NCI-H1930 (cell line): ENCODE measurements at places on chromosomes 7 and 10.

DNA sequence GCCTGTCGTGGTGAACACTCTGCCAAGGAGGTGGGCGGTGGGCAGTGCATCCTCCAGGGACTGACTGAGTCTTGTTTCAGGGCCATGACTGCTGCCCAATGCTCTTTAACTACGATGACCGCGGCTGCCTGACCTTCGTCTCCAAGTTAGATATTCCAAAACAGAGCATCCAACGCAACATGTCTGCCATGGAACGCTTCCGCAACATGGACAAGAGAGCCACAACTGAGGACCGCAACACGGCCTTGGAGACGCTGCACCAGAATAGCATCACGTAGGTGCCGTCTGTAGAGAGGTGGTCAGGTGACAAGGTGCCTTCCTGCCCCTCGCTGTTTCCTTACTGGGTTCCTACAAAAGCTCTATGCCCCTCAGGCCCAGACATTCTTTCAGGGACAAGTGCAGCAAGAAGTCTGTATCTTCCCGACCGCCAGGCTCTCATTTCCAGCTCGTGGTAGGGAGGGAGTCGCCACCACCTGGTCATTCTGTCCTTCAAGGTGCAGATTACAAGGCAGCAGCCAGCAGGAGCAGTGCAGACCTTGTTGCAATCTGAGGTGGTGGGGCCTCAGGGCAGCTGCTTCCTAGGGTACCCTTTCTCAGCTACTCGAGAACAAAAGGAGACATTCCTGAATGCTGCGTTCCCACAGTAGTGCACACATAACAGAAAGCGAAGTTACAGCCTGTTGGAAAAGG lies 14.9 kb upstream of the ARPC1B start:
- no peak for DNase-seq

- DNase-seq = no peak
These were observed 276.9 kb downstream of the CSTF2T start for GRCh38 chr10:51422311-51423120.

GRCh38 chr7:30968747-30969603 lies 5.2 kb downstream of the GHRHR start:
- no peak for DNase-seq

DNA sequence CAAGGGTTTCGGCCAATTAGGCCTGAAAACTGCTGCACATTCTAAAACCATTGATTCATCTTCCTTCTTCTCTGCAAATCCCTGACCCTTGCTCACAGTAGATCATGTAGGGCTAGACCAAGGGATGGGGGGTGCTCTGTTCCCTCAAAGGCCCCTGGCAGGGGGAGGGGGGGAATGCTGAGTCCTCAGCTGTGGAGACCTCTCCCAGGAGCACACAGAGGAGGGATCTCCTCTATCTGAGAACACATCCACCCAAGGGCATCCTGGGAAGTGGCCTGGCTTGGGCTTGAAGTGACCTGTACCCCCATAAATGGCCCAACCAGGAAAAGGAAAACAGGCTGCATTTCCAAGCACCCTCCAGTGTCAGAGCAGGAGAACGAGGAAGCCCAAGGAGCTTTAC lies 1.0 kb upstream of the CDHR1 start:
- no peak for DNase-seq

DNA sequence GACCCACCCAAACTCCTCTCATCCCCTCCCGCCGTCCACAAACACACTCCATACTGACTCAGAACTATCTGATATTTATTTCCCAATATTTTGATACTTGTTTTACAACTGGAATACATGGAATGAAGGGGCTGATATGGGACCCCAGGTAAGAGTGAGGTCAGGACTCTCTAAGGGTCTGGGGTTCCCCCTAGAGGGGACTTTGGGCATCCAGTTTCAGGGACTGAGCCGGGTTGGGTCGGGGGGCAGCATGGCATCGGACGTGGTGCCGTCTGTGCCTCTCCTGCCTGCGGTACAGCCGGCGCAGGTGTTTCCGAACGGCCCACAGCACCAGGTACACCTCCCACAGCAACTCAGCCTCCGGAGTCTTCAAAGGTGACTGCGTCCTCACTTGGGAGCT lies 7.5 kb downstream of the SPACDR start:
- DNase-seq = no peak

GRCh38 chr10:16386855-16387254 lies 50.0 kb upstream of the PTER start:
- DNase-seq = no peak

GRCh38 chr10:24223953-24224352 lies 15.0 kb downstream of the KIAA1217 start:
- no peak for DNase-seq

- no peak for DNase-seq
These were observed 285.3 kb downstream of the NRG3 start for GRCh38 chr10:82160307-82160706.

DNA sequence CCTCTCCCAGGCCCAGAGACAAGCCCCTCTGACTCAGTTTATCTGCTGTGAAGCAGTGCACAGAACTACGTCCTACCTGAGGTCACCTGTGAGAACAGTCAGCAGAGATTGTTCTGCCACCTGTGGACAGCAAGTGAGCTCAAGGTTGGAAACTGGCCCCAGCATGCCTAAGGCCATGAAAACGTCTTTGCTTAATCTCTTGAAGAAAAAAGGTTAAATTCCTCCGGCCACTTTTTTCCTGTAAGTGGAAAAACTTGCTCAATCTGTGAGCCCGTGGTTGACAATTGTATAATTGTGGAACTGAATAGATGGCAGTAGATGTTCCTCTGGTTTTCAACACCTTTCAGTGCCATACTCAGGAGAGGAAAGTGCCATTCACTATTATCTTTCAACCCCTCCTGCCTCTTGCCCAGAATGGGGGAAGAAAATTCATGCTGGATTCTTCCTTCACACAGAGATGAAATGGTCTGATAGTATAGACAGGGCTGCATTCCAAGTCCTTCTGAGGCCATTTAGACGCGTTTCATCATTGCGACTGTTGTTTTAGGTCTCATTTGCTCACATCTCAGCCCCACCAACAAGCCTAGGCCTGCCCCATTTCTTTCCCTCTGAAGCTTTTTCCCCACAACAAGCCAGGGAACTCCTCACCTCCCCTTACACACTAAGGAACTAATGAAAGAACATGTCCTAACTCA lies 292.9 kb downstream of the FZD1 start:
- DNase-seq = no peak

GRCh38 chr10:98456043-98456570 lies 9.4 kb upstream of the HPS1 start:
- no peak for DNase-seq

- DNase-seq = no peak
These were observed at the start of gene C7orf33 for GRCh38 chr7:148590471-148590870. Gene C7orf33 (plus strand): TSS chr7:148590766. CDS start chr7:148590926, 160 bp downstream.

GRCh38 chr7:115299397-115300037 lies 377.6 kb downstream of the MDFIC start:
- DNase-seq = no peak

GRCh38 chr10:98817396-98817795 lies 370.7 kb upstream of the HPS1 start:
- DNase-seq = no peak

- DNase-seq = no peak
These were observed 80.4 kb downstream of the FAM171A1 start for GRCh38 chr10:15290671-15291070.

- no peak for DNase-seq
These were observed 369.2 kb upstream of the GALNT17 start for GRCh38 chr7:70762696-70763095.

DNA sequence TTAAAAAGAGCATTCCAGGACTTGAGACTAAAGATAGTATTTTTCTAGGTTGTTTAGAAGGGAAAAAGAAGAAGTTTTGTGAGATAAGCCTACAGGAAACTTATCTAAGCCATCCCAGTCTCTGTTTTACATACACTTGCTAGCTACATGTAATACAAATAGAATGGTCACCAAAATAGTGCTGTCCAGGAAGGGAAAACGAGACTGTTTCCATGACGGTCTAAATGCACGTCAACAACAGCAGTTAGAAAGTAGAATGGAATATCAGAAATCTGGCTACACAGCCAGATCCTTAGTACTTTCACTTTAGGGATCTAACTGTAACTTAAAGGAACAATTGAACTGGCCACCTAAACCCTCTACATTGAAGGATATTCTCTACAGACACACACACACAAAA lies 117.6 kb downstream of the TSPAN12 start:
- no peak for DNase-seq

DNA sequence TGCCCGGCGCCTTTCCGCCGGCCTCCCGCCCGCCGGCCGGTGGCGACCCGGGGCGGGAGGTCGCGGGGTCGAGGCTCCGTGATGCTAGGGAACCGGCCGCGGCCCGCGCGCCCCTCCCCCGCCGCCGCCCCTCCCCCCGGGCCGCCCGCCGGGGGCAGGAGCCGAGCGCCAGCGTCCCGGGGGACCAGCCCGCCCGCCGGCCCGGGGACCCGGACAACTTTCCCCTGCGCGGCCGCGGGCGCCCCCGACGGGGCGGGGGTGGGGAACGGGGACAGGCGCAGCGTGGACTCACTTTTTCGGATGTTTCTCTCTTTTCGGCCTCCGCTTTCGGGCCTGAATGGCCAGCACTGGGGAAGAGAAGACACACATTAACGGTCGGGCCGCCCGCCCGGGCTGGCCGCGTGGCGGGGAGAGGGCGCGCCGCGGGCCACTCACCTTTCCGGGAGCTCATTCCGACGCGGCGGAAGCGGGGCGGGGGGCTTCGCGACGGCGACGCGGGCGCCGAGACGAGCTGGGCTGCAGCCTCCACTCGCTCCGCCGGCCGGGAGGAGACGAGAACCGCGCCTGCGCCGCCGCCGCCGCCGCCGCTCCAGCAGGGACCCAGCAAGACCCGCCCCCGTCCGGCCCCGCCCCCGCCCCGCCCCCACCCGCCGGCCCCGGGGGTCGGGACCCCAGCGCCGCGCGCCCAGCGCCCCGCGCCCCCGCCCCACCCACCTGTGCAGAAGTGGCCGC lies at the start of gene SRPK2:
Gene SRPK2, minus strand, starts transcription at position 566 of the 732 bp plus-strand sequence.
- peak; percentile 57 for DNase-seq

GRCh38 chr7:32059289-32060011 lies 10.8 kb downstream of the PDE1C start:
- DNase-seq = no peak

GRCh38 chr10:48880016-48880705 lies 59.5 kb downstream of the LRRC18 start:
- no peak for DNase-seq

- DNase-seq = no peak
These were observed 179.2 kb upstream of the ZMIZ1 start for GRCh38 chr10:78889536-78890063.

DNA sequence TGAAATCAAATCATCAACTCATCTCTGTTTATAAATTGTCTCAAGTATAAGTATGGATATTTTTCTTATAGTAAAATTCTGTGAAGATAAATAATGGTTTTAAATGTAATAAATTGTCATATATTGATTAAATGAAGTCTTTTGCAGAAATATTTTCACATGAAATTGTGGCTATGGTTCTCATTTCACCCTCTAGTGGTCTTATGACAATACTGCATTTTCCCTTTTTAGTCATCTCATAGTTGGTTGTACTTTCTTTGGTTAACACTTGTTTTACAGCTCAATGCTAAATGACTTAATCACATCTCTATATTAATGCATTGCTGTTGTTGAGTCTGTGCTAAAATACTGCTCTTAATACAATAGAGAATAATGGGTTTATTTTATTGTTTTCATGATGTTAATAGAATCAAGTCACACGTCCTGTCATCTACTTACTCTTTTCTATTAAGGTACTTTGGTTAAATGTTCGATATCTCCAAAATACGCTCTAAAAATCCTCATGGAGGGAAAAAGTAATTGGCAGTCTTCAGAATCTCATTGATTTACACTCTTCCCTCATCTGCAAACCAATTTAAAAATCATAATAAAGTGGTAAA lies 38.0 kb upstream of the CACNA2D1 start:
- no peak for DNase-seq

DNA sequence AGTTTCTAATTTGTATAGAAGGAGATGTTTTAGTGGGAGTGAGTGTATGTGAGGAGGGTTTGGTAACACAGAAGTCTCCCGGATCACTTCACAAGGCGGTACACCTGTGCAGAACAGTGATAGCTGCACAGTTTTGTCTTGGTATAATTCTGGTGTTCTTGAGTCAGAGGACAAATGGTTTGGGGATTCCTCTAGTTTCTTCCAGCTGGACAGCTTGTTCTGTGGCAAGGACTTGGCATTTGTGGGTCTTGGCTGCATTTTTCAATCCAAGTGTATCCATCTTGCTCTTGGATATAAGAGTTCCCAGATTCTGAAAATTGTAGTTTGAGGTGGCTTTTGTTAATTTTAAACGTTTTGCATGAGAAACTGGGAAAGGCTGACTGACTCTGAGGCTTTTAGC lies 135.7 kb downstream of the AHR start:
- no peak for DNase-seq

DNA sequence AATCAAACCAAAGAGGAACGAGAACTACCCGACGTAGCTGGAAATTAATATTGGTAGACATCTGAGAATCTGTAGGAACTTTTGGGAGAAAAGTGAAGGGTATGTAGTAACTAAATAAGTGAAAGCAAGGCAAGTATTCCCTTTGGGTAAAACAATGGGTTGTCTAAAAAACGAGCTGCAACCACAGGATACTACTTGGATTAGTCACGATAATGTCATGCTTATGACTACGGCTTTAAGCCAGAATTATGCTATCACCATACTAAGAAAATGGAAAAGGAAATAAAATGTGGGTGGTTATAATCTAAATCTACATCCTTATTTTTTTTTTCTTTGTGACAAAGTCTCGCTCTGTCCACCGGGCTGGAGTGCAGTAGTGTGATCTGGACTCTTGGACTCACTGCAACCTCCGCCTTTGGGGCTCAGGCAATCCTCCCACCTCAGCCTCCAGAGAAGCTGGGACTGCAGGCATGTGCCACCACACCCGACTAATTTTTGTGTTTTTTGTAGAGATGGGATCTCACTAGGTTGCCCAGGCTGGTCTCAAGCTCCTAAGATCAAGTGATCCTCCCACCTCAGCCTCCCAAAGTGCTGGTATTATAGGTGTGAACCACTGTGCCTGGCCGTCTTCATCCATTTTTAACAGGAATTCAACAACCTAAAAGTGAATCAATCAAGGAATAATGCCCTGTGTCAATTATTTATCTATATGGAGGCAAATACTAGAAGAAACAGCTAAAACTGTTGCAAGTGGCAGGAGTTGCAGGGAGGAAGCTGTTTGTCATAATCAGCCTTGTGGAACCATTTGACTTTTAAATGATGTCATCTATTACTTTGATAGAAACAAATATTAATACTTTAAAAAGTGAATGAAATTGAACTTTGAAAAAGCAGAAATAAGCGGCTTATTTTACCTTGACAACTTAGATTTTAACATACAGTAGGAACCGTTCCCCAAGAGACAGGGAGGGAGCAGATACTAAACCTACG lies 189.3 kb downstream of the PRPF18 start:
- no peak for DNase-seq
